CD4-positive, alpha-beta T cell treated with Interferon alpha-2 for 1 hour (primary cell): ENCODE measurements at places on chromosomes 3 and 15.

- no peak for DNase-seq
These were observed 647.9 kb downstream of the GRM7 start for GRCh38 chr3:7508821-7509220.

DNA sequence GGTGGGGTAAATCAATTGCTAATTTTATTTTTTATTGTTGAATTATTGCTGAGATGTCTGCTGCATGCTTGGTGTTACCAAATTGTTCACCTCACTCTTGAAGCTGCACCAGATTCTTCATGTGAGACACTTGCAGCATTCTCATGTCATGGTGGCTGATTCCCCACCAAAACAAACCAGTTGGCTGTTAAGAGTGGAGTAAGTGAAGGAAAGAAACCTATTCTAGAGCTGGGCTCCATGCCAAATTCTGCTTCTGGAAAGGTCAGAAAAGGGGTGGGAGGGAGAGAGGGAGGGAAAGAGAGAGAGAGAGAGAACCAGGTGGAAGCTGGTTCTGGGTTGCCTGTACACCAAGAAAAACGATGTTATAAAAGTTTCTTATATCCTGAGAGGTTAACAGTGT lies 317.5 kb upstream of the THRB start:
- no peak for DNase-seq

- no peak for DNase-seq
These were observed 64.6 kb upstream of the FHIT start for GRCh38 chr3:61315871-61316270.

- no peak for DNase-seq
These were observed 606.6 kb downstream of the RBMS3 start for GRCh38 chr3:29887451-29887850.

DNA sequence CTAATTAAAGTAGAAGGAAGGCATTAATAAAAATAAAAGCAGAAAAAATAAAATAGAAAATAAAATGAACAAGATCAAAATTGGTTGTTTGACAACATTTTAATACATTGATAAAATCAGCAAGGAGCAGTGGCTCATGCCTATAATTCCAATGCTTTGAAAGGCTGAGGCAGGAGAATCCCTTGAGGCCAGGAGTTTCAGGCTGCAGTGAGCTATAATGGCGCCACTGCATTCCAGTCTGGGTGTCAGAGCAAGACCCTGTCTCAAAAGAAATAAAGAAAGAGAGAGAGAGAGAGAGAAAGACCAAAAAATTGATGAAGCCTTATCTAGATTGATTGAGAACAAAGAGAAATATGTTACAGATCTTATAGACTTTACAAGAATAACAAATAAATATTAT lies 2.1 kb downstream of the XCR1 start:
- no peak for DNase-seq
